ENCODE measurements at places on chromosomes 2 and 18.

DNA sequence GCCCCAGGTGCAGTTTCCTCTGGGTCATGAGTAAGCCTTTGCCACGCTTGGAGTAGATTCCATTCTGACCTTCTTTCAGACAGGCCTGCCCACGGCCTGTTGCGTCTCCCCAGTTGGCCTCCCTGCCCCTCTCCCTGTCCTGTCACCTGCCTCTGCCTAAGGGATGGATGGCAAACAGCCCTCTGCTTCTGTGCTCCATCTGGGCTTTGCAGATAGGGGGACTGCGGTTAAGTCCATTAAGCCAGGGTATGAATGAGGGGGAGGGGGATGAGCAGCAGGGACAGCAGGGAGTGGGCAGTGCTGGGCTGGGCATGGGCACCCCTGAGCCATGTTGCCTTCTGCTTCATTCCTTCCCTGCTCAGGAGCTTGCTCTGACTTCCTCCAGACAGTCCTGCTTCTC lies 37.6 kb upstream of the B3GNT7 start:
- no peak for DNase-seq

- no peak for DNase-seq
Measured at GRCh38 chr18:51193621-51194287, 3.7 kb downstream of the MEX3C start.

DNA sequence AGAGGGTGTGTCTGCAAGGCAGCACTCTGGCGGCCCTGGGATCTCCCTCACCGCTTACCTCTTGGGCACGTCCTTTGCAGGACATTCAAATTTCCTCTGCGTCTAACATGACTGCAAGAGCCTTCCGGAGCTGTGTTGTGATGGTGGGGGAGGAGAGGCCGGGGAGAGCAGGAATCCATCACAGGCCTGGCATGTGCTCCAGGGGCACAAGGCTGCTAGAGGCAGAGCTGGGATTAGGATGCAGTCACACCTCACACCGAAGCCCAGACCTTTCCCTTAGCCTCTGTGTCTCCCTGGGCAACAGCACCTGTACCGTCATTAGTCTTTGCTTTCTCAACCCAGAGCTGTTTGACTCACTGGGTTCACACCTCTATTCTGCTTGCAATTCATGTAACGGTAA lies 111.3 kb downstream of the CMPK2 start:
- no peak for DNase-seq

DNA sequence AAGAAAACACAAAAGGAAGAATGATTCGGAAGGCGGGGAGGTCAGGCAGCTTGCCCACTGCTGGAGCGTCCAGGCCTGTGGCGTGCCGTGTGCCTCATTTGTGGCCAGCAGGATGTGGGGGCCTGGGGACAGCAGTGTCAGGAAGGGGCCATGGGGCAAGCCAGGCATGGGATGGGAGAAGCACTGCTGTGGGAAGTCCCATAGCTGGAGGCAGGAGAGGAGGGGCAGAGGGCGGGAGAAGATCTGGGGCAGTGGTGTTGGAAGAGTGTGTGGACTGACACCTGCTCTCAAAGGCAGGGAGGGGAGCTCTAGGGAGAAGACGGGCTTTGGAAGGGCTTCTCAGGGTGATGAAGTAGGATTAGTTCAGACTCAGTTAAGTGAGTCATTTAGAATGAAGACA lies 133.7 kb downstream of the ACOXL start:
- DNase-seq: no peak

DNA sequence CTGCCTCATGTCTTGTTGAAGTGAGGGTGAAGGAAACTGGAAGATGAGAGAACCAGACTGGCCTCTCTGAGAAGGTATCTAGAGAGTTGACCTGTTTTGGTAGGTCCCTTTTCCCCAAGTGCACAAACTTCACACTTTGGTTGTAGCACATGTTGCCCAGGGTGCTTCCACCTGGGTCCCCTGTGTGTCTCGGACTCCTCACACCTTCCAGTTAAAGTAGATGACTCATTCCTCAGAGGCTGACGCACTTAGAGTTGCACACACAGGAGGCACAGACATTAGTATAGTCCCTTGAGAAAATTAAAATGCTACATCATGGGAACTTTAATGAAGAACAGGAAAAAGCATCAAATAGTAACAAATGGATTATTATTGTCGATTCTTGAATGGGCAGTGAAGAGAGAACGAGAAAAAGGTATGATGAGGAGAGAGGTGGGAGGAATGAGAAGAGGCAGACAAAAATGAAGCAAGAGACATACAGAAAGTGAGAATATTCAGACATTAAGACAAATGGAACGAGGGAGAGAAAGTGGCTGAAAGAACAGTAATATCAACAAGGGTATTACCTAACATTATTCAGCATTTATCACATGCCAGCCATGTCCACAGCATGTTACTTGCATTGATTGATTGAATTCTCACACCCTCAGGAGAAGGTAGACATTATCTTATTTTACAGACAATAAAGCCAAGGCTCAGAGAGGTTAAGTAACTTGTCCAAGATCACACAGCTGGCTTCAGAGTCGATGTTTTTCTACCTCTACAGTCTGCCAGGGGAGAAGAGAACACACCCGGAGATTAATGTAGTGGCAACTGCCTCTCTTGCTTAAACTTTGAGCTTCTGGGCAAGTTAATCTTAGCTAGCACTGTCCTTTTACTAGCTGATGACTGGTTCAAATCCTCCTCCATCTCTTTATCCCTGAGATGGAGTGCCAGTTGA lies 68.6 kb downstream of the FHOD3 start:
- DNase-seq: no peak

DNA sequence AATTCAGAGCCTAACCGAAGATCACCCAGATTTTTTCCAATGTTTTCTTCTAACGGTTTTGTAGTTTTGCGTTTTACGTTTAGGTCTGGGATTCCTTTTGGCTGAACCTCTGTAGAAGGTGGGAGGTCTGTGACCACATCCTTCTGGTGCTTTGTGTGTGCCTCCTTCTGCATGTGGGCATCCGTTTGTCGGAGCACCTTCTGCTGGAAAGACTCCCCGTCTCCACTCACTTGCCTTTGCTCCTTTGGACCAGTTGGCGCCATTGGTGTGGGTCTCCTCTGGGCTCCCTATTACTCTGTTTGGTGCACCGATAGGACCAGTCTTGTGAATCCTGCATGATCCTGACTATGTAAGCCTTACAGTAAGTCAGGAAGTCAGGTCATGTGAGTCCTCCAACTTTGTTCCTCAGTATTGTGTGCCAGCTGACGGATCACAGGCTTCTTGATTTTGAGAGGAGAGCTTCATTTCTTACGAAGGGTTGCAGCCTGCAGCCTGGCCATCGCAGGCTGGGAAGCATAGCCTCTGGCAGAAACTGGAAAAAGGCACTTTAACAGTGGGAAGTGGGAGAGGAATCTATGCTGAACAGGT lies 13.6 kb downstream of the AQP12A start:
- DNase-seq: no peak

GRCh38 chr18:8627107-8627472 lies 17.9 kb downstream of the RAB12 start:
- DNase-seq: no peak

- DNase-seq: no peak
Measured at GRCh38 chr18:13390711-13391110, 172.2 kb downstream of the LDLRAD4 start.

DNA sequence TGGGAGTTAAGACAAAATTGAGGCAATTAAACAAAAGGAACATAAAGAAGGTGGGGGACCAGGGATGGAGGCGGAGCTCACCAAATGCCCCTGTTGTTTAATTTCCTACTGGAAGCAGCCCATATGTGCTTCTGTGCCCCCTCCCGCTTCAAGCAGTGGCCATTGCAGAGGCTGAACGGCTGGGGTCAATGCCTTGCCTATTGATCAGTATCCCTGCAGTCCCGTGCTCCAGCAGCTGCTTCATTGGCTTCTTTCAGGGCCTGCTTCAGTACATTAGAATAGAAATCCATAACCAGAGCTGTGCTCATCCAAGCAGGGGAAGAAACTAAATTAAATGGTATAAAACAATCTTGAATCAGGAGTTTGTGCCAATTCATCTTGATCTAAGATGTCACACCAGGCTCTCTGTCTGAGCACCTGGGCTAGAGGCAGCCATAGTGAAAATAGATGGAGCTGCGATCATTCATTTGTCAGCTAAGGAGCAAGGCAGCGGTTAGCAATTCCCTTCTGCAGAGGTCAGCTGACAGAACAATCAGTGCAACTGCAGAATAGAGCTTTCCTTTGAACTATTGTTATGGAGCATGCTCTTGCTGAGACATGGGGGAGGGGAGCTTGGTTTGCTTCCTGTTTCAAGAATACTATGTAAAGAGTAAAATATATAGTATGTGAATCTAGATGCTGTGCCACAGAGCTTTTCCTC lies 222.4 kb downstream of the WDR7 start:
- DNase-seq: no peak
